ENCODE measurements at places on chromosomes 6 and 20.

GRCh38 chr20:22688485-22688884 lies 104.1 kb upstream of the FOXA2 start:
- no peak for DNase-seq

DNA sequence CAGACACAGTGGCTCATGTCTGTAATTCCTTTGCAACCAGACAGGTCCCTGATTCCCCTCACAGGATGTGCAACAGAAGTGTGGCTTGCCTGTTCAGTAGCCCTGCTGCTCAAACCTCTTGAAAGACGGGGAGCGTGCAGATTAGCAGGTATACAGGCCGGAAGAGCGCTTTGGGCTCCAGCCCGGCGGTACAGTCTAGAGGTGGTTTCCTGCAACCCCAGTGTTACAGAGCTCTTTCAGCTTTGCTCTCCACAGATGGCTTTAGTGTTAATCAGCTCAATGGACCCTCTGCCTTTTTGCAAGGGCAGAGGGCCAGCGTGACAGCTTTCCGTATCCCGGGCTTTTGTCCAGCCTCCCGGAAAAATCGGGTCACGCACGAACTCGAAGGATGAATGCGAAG lies 67.2 kb upstream of the TNFRSF21 start:
- no peak for DNase-seq

DNA sequence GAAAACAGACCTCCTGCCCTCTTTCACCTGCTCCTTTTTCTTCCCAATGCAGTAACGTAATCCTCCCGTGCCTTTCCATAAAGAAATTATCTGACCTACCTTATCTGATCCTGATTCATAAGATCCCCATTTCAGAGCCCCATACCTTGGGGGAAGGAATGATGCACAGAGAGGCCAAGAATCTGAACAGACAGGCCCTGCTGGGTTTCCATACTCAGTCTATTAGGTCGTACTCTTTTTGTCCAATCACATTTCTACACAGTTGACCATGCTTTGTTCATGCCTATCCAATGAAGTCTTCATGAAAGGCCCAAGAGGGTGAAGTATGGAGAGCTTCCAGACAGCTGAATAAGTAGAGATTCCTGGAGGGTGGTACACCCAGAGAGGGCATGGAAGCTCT lies 25.3 kb downstream of the SRPK1 start:
- no peak for DNase-seq

DNA sequence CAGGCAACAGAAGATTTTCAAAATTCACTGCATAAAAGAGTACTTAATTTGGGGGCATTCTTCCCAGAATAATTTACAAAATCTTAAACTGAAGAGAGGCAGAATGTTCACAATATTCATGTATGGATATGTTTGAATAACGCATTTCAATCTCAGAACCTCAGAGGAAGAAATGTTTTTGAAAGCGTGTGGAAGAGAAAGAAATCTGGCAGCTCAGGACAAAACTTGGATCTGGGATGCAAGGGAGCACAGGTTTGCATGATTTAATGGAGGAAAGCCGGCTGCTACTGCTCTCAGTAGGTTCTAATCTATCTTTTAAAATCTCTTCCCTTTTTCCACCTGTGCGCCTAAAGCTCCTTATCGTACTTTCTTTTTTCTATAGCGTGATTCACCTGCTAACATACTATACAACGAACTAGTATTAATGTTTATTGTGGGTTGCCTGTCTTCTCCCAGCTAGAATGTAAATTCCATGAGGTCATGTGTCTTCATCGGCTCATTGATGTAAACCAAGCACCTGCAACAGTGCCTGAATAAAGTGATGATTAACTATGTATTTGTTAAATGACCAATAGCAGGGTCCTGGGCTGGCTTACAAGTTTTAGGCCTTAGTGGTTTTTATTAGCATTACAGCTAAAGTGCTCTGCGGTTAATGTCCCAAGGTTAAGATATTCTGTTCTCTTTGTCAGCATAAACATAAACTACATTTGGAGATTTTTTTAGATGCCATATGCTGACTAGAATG lies 15.3 kb downstream of the PRL start:
- no peak for DNase-seq

GRCh38 chr6:40163924-40164323 lies 229.7 kb upstream of the MOCS1 start:
- DNase-seq: no peak

DNA sequence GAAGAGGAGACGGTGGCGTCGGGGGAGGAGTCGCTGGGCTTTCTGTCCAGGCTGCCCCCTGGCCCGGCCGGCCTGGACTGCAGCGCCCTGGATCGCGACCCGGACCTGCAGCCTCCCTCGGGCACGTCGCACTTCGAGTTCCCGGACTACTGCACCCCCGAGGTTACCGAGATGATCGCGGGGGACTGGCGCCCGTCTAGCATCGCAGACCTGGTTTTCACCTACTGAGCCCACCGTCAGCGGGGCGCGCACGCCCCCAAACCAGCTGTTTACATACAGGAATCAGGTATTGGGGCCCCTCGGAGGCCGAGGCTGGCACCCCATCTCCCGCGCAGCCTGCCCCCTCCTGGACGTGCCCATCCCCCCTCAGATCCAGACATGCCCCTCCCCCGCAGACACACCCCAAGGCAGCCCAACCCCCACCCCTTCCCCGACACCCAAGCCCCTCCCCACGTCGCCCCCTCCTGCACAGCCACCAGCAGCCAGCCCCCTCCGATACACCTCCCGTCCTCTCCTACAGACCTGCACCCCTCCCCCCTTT lies 1.4 kb downstream of the SOX12 start:
- DNase-seq: no peak

DNA sequence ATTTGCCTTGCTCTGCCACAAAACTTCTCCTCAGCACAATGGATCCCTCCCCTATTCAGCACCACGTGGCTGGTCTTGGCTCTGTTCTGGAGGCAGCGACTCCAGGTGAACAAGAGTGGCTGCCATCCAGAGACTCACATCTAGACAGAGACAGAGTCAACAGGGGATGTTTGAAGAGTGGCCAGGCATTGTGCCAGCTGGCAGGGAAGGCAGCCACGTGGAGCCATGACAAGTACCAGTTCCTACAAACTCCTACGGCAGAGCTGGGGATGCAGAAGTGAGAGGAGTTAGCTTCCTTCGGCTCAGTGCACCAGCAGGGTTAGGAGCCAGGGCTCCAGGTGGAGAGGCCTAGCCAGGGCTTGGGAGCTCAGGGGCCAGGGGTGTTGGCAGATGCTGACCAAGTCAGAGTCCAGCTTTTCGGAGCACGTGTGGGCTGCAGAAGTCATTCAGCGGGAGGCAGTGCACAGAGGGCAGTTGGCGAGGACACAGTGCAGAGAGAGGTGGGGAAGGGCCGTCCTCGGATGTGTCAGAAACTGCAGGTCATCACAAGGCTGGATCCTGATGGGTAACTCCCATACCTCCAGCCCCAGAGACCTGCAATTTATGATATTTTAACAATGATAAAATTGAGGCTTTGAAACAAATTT lies 171.7 kb upstream of the PDE10A start:
- DNase-seq: no peak
